Activated T-cell treated with anti-CD3 and anti-CD28 coated beads, Interleukin-2, amount 50 U/mL, for 72 hours (primary cell): ENCODE measurements at places on chromosomes 12 and 14.

GRCh38 chr14:102949801-102950451, 27.5 kb downstream of the AMN start:
- DNase-seq, result no peak

DNA sequence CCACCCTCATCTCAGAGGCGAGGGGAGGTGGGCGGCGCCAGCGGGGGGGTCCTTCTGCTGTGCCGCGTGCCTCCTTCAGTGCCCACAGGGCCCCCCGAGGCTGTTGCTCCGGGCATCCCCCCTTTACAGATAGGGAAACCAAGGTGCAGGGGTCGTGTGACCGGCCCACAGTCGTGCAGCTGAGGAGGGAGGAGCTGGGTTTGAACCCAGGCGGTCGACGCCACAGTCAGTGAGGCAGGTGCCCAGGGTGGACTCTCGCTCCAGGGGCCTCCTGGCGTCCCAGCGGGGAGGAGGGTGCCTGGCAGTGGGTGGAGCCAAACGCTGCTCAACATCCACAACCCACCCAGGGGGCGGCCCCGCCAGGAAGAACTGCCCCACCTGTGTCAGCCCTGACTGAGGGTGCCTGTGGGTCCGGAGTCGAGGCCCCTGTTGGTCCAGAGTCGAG, 8.6 kb downstream of the GALNT9 start:
- DNase-seq, result no peak

DNA sequence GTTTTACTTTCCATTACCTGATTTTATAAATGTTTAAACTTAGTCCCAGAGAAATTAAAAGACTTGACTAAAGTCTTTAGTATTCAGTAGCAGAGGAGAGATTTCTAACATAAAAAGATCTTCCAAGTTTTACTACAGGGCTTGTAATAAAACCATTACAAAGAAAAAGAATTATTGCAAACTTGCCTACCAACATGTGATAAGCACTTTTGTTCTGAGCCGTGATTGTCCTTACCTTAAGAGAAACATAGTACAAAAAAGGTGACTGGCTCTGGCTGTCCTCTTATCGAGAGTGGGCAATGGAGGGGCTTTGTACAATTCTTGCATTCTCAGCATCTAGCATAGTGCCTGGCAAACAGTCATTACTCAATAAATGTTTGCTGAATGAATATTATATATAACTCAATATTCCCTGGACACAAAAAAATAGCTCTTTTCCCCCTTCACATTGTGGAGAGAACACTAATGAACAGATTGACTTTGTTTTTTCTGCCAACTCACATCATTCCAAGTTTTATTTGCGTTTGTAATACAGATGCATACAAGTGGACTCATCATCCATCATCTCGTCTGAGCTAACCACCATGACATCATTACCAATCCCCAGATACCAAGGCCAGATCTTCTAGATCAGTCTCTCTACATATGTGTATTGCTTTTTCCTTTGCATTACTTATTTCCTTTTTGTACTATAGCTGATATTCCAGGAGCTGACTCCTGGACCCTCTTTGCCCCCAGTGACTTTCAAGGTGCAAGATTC, 192.8 kb upstream of the EEA1 start:
- DNase-seq, result no peak

GRCh38 chr14:95431199-95432143, 85.0 kb downstream of the SYNE3 start:
- no peak for DNase-seq

- DNase-seq, result no peak
Observed at GRCh38 chr14:90999299-90999698, 61.1 kb downstream of the RPS6KA5 start.

DNA sequence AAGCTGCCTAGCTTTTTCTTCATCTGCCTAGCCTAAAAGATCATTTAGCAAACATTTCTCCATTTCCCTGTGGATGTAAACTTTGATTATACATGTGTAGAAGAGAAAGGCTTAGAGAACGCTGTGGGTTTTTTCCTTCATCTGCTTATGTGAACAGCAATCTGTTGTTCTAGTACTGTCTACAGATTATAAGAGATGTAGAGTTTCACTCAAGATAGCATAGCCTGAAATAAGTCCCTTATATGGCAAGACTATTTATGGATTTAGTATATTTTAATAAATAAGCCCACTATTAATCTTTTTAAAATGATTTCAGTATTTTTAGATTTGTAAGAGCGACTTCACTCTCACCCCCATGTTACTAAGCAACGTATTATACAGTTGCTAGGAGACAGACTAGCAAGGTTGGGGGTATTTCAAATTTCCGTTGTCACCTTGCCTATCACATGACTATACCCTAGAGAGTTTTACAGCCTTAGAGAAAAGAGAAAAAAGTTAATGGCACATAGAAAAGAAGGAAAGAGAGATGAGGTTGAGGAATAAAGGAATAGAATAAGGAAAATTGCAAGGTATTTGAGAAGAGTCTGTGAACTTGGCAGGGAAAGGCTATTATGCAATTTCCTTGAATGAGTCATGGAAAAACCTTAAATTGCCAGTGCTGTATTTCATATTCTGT, 12.2 kb upstream of the TUBA1A start:
- DNase-seq, result no peak

DNA sequence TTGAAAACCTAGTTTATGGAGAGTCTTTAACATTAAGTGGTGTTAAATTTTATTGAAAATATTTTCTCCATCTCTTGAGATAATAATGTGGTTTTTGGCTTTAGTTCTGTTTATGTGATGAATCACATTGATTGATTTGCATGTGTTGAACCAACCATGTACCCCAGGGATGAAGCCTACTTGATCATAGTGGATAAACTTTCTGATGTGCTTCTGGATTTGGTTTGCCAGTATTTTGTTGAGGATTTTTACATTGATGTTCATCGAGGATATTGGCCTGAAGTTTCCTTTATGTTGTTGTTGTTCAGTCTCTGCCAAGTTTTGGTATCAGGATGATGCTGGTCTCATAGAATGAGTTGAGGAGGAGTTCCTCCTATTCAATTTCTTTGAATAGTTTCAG, 222.6 kb downstream of the ADAMTS20 start:
- DNase-seq, result no peak

GRCh38 chr12:95766356-95767019, 24.1 kb downstream of the NTN4 start:
- DNase-seq, result no peak
